Glutamatergic neuron (in vitro differentiated cells): ENCODE measurements at places on chromosomes 12 and 14.

DNA sequence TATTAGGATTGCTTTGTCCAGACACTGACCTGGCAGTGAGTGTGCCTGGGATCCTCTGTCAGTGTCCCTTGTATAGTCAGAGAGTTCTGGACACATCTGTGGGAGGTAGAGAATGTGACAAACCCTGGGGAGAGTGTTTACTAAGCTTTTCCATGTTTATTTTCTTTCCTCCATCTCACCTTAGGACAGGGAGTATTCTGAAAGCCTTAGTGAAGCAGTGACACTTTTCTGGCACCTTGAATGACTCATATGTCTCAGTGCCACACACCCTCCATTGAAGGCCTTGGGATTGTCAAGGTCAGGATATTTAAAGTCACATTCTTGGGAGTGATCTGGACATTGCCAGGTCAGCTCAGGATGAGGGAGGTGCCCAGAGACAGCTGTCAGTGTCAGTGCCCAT is 34.9 kb upstream of the CTDSP2 start:
- no peak for DNase-seq

DNA sequence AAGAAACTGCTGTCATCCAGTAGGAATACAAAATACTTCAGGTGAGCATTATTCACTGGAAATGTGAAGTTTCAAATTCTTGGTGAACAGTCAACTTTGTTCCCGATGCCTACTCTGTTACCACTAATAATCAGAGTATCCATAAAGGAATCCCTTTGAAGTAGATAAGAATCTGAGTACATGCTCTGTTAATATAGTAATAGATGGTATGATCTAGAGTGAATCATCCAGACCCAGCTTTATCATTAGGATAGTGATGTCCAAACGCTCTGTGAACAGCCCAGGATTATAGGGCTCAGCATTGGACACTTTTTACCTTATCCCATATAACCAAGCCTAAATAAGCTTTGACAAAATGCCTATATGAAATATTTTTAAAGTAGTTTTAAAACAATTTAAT is 33.3 kb downstream of the PPP2R3C start:
- no peak for DNase-seq

- peak; percentile 49 for DNase-seq
Measured at GRCh38 chr12:131102991-131103668, 149.4 kb downstream of the ADGRD1 start.

- no peak for DNase-seq
Measured at GRCh38 chr12:21500786-21501257, 613 bp downstream of the RECQL start.

GRCh38 chr12:101468948-101469347 is 6.2 kb upstream of the SPIC start:
- no peak for DNase-seq

DNA sequence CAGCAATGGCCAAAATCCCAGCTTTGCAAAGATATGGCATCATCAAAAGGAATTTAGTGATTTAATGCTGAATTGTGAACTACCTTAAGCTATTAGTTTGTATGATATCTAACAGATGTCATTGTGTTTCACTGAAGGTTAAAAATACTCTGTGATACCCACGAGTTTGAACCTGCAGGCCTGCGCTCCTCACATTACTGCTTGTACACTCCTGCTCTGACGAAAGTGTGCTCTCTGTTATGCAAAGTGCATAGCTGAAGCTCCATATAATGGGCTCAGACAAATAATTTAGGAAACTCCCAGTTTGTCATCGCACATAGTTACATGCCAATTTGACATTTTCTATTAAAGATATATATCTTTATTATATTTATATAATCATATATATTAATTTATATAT is 52.2 kb downstream of the SPPL3 start:
- no peak for DNase-seq

- no peak for DNase-seq
Measured at GRCh38 chr12:94169495-94169894, 21.1 kb downstream of the PLXNC1 start.

- DNase-seq: peak; percentile 25
Measured at GRCh38 chr12:102824218-102824835, 92.7 kb downstream of the PAH start.

DNA sequence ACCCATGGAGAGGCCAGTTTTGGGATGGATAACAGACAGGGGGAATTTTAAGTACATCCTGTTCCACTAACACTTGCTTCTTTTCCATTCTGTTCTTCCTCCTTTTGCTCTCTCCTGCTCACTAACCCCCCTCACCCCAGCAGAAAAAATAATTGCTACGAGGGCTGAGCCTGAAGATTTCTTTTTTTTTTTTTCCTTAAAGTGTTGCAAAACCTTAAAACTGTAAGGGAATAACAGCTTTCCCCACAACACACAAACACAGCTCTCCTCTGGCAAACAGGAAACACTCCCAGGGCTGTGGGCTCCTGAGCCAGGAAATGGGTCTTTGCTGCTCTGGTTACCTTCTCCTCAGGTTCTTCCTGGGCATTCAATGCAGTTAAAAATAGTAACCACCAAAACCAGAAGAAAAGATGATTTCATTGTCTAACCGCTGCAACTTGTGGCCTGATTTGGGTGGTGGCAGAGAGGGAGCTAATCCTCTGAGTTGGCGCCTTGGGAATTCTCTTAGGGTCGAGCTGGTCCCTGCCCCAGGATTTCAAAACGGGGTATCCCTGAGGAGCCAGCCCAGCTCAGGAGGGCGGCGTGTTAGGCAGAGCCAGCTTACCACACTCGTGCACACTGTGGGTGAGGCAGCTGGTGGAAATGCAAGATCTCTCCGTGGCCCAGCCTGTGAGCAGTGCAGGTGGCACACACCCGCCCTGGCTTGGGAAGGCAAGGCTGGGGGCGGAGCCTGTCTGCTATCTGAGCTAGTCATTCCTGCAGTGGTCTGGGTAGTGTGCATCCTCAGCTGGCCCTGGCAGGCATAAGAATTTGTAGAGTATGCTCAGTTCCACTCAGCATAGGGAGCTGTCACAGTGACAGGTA is 17.1 kb upstream of the EMP1 start:
- peak; percentile 52 for DNase-seq

DNA sequence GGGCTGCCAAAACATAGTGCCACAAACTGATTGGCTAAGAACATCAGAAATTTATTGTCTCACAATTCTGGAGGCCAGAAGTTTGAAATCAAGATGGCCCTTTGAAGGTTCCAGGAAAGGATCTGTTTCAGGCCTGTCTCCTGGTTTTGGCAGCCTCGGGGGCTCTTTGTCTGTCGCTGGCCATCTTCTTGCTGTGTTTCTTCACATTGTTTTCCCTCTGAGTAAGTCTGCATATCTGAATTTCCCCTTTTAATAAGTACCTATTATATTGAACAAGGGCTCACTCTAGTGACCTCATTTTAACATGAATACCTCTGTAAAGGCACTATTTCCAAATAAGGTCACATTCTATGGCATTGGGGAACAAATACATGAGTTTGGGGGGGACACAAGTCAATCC is 467.1 kb upstream of the MGAT4C start:
- DNase-seq: no peak

DNA sequence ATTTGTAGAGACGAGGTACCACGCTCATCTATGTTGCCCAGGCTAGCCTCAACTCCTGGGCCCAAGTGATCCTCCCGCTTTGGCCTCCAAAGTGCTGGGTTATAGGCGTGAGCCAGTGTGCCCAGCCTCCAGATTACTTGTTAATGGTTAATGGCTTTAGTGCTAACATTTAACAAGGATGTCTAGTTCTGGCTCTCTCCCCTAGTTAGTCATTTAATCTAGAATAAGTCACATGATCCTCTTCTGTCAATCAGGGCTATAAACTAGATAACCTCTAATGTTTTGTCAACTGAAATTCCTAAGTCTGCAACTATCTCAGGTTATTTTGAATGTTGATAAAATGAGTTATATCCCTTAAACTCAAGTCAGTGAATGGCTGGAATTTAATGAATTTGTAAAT is 15.7 kb downstream of the ACTR6 start:
- no peak for DNase-seq

GRCh38 chr12:44299524-44299923 is 463.6 kb downstream of the TMEM117 start:
- DNase-seq: no peak

GRCh38 chr12:99431203-99431602 is 216.3 kb upstream of the GARIN6 start:
- DNase-seq: no peak

GRCh38 chr14:55851961-55852360 is 266.2 kb upstream of the PELI2 start:
- no peak for DNase-seq

GRCh38 chr12:79086541-79087296 is 222.1 kb downstream of the SYT1 start:
- no peak for DNase-seq

- no peak for DNase-seq
Measured at GRCh38 chr14:67251573-67252226, 10.5 kb downstream of the PALS1 start.

DNA sequence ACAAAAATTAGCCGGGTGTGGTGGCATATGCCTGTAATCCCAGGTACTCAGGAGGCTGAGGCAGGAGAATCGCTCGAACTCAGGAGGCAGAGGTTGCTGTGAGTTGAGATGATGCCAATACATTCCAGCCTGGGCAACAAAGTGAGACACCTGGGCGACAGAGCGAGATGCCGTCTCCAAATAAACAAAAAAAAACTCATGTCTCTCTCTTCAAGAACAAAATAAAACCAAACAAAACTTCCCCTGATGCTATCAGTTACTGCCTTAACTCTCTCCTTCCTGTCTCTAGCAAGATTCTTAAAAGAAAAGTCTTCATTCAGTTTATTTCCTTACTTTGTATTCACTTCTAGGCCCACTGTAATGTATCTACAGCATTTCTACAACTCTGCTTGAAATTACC is 20.8 kb downstream of the KLHL28 start:
- no peak for DNase-seq

DNA sequence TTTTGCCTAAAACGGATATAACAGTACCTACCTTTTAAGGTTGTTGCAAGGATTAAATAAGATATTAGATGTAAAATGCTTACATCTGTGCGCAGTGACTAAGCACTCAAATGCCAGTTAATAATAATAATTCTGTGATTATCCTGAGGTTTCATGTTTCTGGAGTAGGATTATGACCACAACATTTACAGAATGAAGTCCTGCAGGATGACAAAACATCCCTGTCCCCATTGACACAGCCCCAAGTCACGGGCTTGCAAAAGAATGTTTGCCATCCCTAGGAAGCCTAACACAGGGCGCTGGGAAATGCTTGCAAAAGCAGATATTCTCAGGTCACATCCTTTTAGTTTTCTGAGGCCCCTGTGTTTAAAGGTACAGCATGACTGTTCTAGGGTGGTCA is 20.1 kb downstream of the SUSD6 start:
- DNase-seq: no peak

DNA sequence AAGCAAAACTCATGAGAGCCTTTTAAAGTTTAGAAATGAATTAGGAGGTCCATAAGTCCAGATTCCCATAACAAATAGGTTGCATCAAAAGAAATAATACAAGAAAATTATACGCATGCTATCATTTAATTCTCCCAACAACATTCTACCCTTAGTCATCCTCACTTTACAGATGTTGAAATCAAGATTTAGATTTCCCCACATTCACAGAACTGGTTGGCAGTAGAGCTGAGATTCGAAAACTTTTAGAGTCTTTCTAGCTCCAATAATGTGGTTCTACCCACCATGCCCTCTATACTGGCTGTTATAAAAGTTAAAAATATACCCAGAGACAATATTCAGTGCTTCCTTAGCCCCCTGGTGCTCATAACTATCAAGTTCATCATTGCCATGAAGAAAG is 56.6 kb upstream of the METAP2 start:
- no peak for DNase-seq

GRCh38 chr12:101594700-101595099 is at the start of gene MYBPC1:
MYBPC1 (plus strand) TSS chr12:101594971; CDS start chr12:101595071, 100 bp downstream.
- DNase-seq: no peak

DNA sequence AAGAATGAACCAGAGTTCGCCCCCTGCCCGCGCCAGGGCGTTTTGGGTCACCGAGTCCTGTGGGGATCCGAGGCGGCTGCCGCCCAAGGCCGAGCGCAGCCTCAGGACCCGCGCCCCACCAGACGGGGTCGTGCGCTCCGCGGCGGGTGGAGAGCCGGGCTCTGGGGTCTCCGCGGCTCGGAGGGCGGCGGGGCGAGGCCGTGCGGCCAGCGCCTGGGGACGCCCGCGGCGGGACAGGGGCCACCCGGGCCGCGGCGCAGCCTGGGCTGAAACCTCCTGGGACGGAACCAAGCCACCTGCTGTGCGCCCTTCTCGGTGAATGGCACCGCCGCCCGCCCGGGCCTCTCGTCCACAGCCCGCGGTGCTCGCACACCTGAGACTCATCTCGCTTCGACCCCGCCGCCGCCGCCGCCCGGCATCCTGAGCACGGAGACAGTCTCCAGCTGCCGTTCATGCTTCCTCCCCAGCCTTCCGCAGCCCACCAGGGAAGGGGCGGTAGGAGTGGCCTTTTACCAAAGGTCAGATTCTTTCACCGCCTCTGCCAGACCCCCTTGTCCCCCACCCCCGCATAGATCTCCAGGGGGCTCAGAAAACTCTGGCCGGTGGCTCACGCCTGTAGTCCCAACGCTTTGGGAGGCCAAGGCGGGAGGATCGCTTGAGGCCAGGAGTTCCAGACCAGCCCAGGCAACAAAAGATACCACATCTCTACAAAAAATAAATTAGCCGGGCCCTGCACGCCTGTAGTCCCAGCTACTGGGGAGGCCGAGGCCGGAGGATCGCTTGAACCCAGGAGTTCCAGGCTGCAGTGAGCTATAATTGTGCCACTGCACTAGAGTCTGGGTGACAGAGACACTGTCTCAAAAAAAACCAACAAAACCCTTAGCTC is 901 bp downstream of the B3GNT4 start:
- DNase-seq: peak; percentile 54

DNA sequence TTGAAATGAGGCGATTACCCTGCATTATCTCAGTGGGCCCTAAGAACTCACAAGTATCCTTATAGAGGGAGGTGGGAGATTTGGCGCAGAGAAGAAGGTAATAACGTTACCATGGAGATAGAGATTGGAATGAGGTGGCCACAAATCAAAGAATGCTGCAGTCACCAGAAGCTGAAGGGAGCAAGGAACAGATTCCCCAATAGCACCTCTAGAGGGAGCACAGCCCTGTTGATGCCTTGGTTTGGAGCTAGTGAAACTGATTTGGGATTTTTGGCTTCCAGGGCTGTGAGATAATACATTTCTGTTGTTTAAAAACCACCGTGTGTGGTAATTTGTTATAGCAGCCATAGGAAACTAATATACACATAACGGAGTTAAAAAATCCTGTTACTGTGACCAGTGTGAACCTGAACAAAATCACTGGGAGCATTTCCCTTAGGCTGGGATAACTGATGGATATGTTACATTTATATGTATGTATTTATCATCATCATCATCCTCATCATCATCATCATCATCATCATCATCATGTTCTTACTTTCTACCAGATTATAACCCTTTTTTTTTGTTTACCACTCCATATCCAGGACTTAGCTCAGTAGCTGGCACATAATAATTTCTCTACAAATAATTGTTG is 100.3 kb downstream of the LIN7A start:
- peak; percentile 28 for DNase-seq

DNA sequence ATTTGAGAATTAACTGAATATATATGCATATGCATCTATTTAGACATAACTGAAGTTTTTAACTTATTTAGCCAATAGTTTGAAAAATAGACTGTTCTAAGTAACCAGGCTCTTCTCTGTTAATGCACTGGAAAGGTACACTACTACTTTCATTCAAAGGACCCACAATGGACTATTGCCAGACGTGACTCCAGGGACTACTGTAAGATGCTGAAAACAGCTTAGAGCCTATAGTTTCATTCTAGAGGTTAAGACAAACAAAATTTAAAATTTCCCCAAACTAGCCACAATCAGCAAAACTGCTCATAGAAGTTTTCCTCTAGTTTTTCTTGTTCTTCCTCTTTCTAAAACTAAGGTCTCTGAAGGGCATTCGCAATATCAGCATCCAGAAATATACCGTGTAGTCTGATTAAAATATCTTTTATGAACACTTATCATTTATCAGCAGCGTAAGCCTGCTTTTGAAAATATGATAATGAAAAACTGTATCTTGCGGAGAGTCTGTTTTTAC is 10.4 kb downstream of the APPL2 start:
- no peak for DNase-seq
